ENCODE measurements at places on chromosomes 6 and 20. TPM values are rescaled to one million over a fixed set of nuclear protein-coding genes. Genes with fewer than 3 reads are reported as not detected.

Gene ISM1
- total RNA-seq: 0.31 TPM

Gene CRYBG1
- 16.2 TPM for total RNA-seq

Gene ANKRD6
- total RNA-seq: 22.4 TPM

Gene CFAP206
- 0.73 TPM for total RNA-seq

Gene SLC17A9
- 0.24 TPM for total RNA-seq

Gene IDH3B
- 57.1 TPM for total RNA-seq

GRCh38 chr6:125267806-125268523 is 33.8 kb downstream of the HDDC2 start:
- no peak overlapping the region for H3K27ac ChIP-seq
- no peak for DNase-seq
- peaks cover 12% of the 10 kb centered on the region for H3K36me3 ChIP-seq

DNA sequence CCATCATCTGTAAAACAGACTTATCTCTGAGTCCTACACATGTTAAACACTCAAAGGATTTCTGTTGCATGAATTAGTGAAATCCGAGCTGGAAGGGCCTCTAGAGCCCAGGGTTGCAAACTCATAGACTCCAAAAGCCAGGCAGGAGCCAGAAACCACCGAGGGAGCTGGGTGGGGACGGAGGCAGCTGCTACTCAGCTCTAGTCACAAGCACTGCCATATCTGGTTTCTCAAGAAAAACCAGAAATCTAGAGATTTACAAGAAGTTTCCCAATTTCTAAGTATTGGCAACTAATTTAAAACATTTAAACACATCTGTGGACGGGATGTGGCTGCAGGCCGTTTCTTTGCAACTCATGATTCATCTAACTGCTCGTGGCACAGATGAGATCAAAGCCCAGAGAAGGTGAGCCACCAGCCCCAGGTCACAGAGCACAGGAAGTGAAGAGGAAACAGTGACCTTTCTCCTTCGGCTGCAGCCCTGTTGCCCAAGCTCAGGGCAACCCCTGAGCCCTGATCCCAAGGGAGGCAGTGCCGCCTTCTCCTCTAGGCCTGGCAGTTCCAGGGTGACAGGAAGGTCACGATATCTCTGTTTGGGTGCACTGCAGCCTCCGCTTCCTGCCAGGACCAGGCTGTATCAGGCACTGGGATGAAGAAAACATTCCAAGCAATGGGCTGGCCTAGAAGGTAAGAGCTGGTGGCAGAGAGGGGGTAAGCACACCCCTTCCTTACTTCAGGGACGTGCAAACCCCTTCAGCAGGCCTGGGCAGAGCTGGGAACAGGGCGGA is 26.4 kb upstream of the PTGIS start:
- no peaks in the 10 kb centered on the region for H3K36me3 ChIP-seq
- H3K4me1 ChIP-seq: peaks cover 67% of the 10 kb centered on the region
- DNase-seq: no peak
- H3K27me3 ChIP-seq: no peaks in the 10 kb centered on the region
- H3K27ac ChIP-seq: peak overlapping the region; percentile 69

GRCh38 chr6:146968041-146968760 is 236.0 kb upstream of the STXBP5 start:
- no peaks in the 10 kb centered on the region for H3K27me3 ChIP-seq
- H3K27ac ChIP-seq: peak overlapping the region; percentile 29
- no peak overlapping the region for H3K4me3 ChIP-seq

DNA sequence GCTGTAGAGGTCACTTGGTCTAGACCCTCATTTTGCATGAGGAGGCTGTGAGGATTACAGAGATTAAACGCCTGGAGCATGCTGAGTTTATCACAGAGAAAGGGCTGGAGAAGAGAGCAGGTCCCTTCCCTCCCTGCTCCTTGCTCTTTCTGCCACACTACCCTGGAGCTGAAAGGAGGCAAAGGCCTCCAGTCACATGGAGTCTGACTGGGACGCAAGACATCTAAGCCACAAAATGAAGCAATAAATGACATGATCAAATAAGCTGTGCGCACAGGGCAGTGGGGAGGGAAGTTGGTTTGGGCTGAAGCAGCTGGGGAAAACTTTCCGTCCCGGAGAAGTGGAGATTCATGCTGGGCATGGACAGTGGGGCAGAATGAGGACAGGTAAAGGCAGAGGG is 33.3 kb downstream of the ATXN1 start:
- DNase-seq: no peak
- no peaks in the 10 kb centered on the region for H3K27me3 ChIP-seq
- no peak overlapping the region for H3K4me3 ChIP-seq
- peaks cover 87% of the 10 kb centered on the region for H3K4me1 ChIP-seq
- peak overlapping the region; percentile 0 for H3K27ac ChIP-seq

- H3K27me3 ChIP-seq: peaks cover 1% of the 10 kb centered on the region
- H3K4me3 ChIP-seq: no peak overlapping the region
- no peaks in the 10 kb centered on the region for H3K36me3 ChIP-seq
- DNase-seq: no peak
Observed at GRCh38 chr6:159916752-159917151, 26.0 kb downstream of the MAS1 start.

DNA sequence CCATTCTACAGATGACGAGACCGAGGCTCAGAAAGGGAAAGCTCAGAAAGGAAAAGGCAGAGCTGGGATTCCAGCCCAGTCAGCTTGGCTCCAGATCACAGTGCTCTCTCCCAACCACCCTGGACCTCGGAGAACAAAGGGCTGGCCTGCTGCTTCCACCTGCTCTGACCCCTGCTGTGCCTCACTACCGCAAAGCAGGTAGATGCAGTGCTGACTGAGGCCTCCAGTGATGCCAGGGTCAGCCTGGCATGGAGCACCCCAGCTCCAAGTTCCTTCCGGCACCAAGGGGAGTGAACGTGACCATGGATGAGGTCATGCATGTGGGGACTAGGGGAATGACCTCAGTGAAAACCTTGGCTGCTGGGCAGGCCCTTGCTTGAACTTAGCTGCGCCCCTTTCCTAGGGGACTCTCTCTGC is 20.7 kb upstream of the TLDC2 start:
- H3K4me3 ChIP-seq: no peak overlapping the region
- no peak for DNase-seq
- H3K27ac ChIP-seq: no peak overlapping the region
- H3K36me3 ChIP-seq: peaks cover 5% of the 10 kb centered on the region
- H3K4me1 ChIP-seq: peaks cover 76% of the 10 kb centered on the region

DNA sequence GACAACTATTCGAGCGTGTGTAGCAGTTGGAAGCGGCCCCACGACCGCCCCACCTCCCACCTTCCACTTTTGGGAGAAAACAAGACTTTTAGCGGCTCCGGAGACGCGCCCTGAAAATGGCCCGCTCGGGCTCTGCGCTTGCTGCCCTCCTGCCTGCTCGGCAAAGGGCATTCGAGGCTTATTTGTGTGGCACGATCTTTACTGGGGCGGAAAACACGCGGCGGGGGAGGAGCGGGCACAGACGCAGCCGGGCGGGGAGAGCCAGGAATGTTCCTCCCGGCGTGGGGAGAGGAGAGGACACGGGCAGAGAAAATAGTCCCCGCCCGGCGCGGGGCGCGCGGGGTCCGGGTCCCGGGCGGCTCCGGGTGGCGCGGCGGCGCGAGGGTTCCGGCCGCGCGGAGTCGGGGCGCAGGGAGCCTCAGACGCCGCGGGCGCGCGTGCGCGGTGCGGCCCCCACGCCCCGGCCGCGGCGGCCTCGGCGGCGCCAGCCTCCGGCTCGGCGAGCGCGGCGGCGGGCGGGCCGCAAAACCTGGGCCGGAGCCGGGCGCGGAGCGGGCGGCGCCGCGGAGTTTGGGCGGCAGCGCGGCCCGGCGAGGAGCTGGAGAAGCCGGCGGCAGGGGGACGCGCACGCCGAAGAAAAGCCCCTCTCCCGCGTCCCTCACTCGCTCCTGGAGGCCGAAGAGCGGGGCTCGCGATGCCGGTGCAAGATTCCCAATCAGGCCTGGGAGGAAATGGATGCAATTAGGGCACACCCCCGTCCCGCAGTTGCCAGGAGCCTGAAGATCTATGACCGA is 90.0 kb upstream of the ARID1B start:
- H3K27ac ChIP-seq: peak overlapping the region; percentile 97
- H3K36me3 ChIP-seq: no peaks in the 10 kb centered on the region
- peak overlapping the region; percentile 91 for H3K4me3 ChIP-seq
- no peaks in the 10 kb centered on the region for H3K27me3 ChIP-seq
- DNase-seq: peak; percentile 93
- peaks cover 14% of the 10 kb centered on the region for H3K4me1 ChIP-seq

DNA sequence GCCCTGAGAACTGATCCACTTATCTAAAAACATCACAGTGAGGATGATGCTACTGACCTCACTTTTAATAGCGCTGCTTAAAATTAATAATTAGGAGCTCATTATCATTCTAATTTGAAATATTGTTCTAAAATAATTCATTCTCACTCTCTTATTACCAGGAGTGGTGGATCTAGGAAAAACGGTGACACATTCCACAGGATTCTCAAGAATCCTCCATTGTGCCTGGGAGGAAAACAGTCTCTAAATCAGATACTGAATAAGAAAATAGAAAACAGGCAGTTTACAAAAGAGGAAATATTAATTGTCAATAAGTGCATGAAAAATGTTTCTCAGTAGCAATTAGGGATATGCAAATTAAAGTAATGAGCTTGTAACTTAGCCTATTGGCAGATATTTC is 187.4 kb downstream of the TENT5A start:
- no peak overlapping the region for H3K27ac ChIP-seq
- H3K36me3 ChIP-seq: no peaks in the 10 kb centered on the region
- peaks cover 31% of the 10 kb centered on the region for H3K4me1 ChIP-seq
- H3K4me3 ChIP-seq: no peak overlapping the region

DNA sequence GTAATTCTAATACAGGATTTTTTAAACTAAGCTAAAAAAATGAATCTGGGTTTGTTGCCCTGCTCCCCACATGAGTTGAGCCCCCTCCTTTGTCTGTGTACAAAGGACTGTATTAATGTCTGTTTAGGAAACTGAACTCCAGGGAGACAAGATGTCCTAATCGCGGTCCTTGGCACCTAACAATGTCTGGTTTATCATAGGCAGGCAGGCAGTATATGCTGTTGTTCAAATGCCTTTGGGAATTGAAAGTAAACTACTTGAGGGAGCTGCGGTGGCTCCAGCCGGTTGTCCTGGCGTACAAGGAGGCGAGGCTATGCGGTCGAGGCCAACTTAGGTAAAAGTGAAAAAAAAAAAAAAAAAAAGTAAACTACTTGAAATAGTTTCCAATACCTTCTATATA is 98.5 kb downstream of the TULP4 start:
- H3K4me1 ChIP-seq: peaks cover 56% of the 10 kb centered on the region
- no peak overlapping the region for H3K27ac ChIP-seq
- H3K36me3 ChIP-seq: peaks cover 3% of the 10 kb centered on the region
- H3K27me3 ChIP-seq: no peaks in the 10 kb centered on the region

GRCh38 chr6:114342826-114343781 is at the start of gene HS3ST5:
TSS of gene HS3ST5 (minus strand) at chr6:114343023. CDS start at chr6:114062845, 280,178 bp downstream.
- H3K36me3 ChIP-seq: no peaks in the 10 kb centered on the region
- peaks cover 1% of the 10 kb centered on the region for H3K27me3 ChIP-seq
- DNase-seq: peak; percentile 84
- H3K4me1 ChIP-seq: peaks cover 21% of the 10 kb centered on the region
- H3K4me3 ChIP-seq: peak within 1 kb of the TSS; percentile 72

- no peaks in the 10 kb centered on the region for H3K36me3 ChIP-seq
- no peak overlapping the region for H3K27ac ChIP-seq
- no peak overlapping the region for H3K4me3 ChIP-seq
- no peaks in the 10 kb centered on the region for H3K27me3 ChIP-seq
Observed at GRCh38 chr6:121603486-121603885, 168.0 kb downstream of the GJA1 start.

- H3K27me3 ChIP-seq: peaks cover 9% of the 10 kb centered on the region
- no peak overlapping the region for H3K27ac ChIP-seq
- no peak overlapping the region for H3K4me3 ChIP-seq
- H3K4me1 ChIP-seq: peaks cover 6% of the 10 kb centered on the region
Observed at GRCh38 chr20:61352346-61353260, 100.5 kb downstream of the CDH4 start.

GRCh38 chr6:53199156-53199555 is 50.5 kb upstream of the GCM1 start:
- peaks cover 2% of the 10 kb centered on the region for H3K27me3 ChIP-seq
- no peaks in the 10 kb centered on the region for H3K36me3 ChIP-seq
- H3K4me3 ChIP-seq: no peak overlapping the region
- H3K27ac ChIP-seq: no peak overlapping the region
- DNase-seq: no peak
- peaks cover 4% of the 10 kb centered on the region for H3K4me1 ChIP-seq

DNA sequence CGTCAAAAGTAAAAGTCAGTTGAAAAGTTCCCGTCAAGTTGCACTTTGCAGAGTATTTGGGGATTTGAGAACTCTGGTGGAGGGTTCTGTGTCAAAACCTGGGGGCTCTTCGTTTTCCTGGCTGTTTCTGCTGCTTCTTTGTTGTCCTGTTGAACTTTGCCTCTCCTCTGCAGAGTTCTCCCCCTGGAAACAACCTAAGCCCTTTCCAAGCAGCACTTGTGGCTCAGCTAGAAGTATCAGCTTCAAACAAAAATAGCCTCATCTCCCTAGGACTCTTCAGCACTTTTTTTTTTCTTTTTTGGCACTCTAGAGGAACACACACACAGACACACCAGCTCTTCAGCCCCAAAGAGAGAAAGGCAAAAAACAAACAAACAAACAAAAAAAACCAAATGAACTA is at the start of gene TRDN:
TRDN (minus strand) TSS at position 169 of the 400 bp plus-strand sequence. CDS start 175 bp downstream, outside the sequence.
- H3K4me3 ChIP-seq: no peak within 1 kb of the TSS
- DNase-seq: no peak
- H3K27ac ChIP-seq: no peak within 1 kb of the TSS
- H3K4me1 ChIP-seq: no peaks in the 10 kb centered on the region

DNA sequence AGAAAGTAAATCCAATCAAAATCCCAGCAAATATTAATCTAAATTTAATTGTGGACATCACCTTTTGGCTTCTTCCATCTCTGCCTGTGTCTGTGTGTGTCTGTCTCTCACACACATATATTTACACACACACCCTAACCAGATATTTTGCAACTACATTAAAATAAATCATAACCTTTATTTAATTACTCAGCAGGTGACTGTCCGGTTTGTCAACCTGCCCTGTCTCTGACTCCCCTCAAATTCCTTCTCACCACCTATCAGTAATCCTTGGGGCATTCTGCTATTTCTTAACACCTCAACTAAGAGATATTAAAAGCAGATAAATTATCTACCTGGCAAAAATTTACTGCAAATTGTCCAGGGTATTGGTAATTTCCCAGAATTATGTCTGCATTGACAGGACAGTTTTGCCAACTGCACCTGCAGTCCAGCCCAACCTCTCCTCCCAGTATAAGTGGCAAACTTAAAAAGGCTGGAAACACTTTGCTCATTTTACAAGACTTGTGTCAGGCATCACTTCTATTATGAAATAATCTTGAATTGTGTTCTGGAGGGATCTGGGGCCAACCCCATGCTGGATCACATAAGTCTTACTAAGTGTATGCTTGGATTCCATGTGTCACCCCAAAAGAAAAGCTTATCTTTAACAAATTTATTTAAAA is 216.1 kb downstream of the GMDS start:
- peaks cover 23% of the 10 kb centered on the region for H3K4me1 ChIP-seq
- no peak overlapping the region for H3K27ac ChIP-seq
- H3K27me3 ChIP-seq: no peaks in the 10 kb centered on the region
- no peak for DNase-seq
- no peaks in the 10 kb centered on the region for H3K36me3 ChIP-seq

GRCh38 chr6:45991189-45991588 is 24.5 kb downstream of the CLIC5 start:
- H3K27me3 ChIP-seq: peaks cover 6% of the 10 kb centered on the region

- DNase-seq: no peak
- H3K36me3 ChIP-seq: no peaks in the 10 kb centered on the region
- no peak overlapping the region for H3K4me3 ChIP-seq
- peaks cover 38% of the 10 kb centered on the region for H3K27me3 ChIP-seq
- H3K27ac ChIP-seq: no peak overlapping the region
Observed at GRCh38 chr6:84804720-84805119, 40.3 kb upstream of the TBX18 start.

- no peak for DNase-seq
- H3K4me3 ChIP-seq: no peak overlapping the region
Observed at GRCh38 chr6:14066782-14067406, 50.7 kb upstream of the CD83 start.
